NCI-H2029 (cell line): ENCODE measurements at places on chromosomes 7 and 10.

- no peak for DNase-seq
Measured at GRCh38 chr10:76759681-76760080, 877.9 kb downstream of the KCNMA1 start.

DNA sequence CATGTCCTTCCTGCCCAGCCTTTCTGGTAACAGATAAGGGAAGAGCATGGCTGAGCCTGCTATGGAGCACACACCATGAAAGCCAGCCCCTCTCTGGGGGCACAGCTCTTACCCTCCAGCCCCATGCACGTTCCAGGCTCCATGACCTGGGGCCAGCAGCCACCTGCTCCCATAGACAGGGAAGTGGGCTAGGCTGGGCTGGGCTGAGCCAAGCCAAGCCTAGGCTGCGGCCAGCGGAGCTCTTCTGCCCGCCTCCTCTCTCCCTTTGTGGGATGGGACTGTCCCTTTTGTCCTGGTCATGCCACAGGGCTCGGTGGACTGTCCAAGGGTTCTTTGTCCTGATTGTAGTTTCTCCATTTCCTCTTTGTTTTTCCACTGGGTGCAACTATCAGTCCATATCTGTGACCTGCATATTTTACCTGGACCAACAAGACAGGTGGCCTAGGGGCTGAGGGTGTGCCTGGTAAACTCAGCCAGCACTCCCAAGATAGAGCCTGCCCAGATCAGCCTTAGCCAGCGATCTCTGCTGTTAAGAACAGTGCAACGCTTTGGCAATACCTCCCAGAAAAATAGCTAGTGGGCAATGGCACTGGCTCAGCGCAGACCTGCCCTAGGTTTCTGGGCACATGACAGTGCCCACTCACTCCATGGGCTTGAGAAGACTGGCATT lies 97.2 kb upstream of the BTBD16 start:
- DNase-seq, result no peak

DNA sequence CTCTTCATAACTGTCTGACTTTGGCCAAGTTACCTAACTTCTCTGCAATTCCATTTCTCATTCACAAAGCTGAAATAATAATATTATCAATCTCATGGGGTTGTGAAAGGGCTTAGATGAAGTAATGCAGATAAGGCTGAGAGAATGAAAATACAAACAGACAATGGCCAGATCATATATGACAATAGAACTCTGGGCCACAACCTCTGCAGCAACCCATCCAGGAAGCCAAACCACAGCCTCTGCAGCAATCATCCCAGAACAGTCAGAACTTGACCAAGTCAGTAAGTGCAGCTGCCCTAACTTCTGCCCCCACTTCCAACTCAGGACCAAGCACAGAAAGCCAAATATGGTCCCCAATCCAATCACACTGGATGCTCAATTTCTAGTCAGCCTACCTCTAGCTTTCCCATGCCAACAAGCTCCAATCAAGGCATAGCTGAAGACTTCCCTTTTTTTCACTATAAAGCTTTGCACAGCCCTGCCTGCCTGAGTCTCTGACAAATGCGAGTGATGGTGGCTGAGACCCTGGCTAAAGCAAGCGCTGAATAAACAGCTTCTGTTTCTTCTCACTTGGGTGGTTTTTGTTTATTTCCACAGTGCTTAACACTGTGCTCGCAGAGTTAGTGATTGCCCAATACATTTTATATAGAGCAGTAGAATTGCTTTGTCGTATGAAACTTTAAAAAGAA lies 34.8 kb upstream of the TNPO3 start:
- DNase-seq, result no peak

- DNase-seq, result no peak
Measured at GRCh38 chr10:125773687-125774543, 1.7 kb downstream of the MMP21 start.

- DNase-seq, result no peak
Measured at GRCh38 chr10:17140386-17140761, 10.8 kb upstream of the CUBN start.

- DNase-seq, result no peak
Measured at GRCh38 chr10:24239289-24240040, 30.5 kb downstream of the KIAA1217 start.

- no peak for DNase-seq
Measured at GRCh38 chr10:73893426-73893825, 17.5 kb upstream of the PLAU start.

DNA sequence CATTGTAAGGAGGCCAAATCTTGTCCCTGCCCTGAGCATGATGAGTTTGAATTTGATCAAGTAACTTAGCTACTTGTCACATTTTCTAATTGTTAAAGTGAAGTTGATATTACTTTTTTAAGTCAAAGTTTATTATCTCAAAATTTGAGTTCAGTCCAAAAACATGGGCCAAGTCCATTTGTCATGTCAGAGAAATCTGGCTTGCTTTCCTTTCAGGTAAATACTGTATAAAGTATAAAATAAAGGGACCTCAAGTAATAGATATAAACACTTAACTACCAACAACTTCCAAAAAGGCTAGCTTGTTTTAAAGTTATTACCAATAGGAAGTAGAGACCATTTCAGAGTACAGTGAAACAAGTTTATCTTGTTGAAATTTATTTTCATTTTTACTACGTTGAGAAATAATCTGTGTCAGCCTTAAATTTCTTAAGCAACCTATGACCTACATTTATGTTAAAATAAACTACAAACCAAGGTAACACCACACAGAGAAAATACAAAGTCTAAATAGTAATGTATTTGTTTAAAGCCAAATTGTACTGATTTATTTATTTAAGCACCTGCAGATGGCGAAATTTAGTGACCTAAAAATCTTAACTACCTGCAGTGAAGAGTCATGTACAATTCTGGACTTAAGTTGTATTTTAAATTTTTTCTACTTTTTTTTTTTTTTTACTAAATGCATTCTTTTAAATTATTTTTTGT lies 36.5 kb downstream of the FHIP2A start:
- no peak for DNase-seq

DNA sequence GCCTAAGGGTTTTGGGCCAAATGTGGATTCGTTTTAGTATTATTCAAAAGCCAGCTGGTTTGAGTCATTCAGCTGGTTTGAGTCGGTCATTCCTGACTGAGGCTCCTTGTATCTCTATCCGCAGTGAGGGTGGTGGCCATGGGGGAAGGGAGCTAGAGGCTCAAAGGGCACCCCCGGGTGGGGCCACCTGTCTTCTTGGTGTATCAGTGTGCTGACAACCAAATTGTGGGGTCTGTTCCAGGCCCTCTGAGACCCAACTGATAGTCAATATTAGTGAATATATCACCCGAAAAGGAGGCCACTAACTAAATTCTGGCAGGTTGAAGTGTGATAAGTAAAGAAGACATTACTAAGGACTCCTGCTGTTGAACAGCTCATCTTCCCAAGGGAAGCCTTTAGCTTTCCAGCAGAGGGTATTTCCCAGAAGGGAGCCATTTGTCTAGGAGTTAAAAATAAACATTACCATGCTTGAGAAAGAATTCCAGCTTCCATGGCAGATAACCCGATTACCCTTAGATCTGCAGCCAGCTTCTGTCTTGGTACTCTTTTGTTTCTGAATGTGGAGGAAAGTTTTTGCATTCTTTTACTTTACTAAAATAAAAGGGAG lies 29.9 kb upstream of the DDX50 start:
- no peak for DNase-seq

GRCh38 chr7:124205526-124205925 lies 172.7 kb upstream of the TMEM229A start:
- no peak for DNase-seq

DNA sequence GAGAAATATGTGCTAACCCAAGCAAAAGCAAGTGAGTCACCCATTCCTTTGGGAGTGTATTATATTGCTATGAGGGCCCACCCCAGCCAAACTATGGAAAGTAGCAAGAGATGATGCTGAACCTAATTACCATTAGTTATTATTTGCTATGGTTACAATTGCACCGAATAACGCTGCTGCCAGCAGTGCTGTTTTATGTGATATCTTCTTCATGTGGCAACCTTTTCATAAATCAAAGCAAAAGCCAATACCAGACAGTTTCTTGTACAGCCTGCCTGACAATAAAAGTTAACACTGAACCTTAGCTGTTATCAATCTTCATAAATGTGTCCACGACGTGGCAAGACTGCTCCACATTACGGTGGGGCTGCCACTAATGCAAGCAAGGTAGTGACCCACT lies 241.7 kb upstream of the PLXNA4 start:
- DNase-seq, result no peak

DNA sequence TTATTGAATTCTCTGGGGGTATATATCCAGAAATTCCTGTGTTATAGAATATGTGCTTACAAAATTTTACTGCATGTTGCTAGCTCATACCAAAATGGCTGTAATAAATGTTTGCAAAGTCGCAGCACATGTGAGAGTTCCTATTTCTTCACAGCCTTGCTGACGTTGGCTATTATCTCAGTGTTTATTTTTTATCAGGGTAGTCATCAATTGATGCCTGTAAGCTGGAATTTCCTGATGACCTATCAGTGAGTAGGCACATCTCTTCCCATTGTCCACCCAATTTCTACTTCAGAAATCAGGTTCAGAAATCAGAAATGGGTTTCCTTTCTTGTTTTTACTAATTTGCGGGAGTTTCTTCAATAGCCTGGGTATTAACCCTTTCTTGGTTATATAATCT lies 268.1 kb upstream of the FZD8 start:
- no peak for DNase-seq

GRCh38 chr7:80679921-80680907 lies 41.8 kb downstream of the CD36 start:
- DNase-seq, result no peak
